NCI-H524 (cell line): ENCODE measurements at places on chromosomes 7 and 10.

- no peak for DNase-seq
Observed at GRCh38 chr7:100561491-100562194, 12.1 kb downstream of the SAP25 start.

GRCh38 chr10:11317936-11318670 is 293.3 kb downstream of the USP6NL start:
- DNase-seq, result no peak

- DNase-seq, result no peak
Observed at GRCh38 chr7:38905056-38905759, 3.8 kb downstream of the VPS41 start.

DNA sequence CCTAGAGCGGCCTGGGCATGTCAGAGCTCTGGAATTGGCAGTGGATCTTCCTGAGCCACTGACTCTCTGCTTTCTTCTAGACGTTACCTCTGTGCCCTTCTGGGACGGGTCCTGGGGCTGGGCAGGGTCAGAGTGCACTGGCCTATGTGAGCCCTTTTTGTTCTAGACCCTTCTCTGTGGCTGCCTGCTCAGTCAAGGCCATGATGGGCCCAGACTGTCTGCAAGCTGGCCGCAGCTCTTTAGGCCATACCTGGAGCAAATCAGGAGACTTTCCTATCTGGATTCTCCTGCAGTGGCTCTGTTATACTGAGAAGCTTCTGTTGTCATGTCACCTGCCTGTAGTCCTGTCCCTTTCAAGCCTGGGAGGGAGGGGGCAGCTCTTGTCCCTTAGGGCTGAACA is 70.1 kb downstream of the ADCY1 start:
- DNase-seq, result no peak

DNA sequence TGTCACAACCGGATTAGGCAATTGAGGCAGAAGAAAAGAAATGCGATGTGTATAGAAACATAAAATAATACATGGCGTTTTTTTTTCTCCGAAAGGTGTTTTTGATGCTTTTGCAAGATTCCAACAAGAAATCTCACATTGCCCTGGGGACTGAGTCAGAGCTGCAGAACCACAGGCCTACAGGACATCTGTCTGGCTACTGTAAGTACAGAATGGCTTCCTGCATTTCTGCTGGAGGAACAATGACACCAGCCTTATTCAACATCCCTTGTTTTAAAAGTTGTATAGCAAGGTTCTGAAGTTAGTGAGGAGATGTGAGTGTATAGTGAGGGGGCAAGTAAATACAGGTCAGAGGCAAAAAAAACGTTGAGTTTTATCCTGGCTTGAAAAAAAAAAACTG is 256.4 kb downstream of the ABCA13 start:
- no peak for DNase-seq

DNA sequence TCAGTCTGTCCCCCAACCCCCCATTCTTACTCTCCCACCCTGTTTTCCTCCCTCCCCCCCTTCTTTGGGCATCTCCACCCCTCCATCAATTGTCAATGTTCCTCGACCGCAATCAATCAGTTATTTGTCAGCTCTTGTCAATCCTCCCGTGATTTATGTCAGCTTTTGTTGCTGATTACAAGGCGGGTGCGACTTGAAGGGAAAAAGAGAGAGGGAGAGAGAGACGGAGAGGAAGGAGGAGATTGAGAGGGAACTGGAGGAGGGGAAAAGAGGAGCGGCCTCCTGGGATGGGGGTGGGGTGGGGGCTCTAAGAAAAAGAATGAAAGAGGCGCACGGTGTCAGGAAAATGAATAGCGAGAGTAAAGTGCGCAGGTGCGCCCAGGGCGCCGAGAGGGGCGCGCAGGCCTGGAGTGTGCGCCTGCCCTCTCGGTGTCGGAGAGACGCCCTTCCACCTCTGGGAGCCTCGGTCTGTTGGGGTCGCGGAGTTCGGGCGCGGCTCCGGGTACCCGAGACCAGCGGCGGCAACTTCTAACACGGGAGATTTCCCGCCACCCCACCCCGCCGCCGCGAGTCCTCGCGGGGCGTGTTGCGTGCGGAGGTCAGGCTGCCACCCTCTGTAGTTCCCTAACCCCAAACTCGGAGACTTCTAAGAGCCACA is 1.1 kb upstream of the ZNF503 start:
- peak; percentile 68 for DNase-seq

- no peak for DNase-seq
Observed at GRCh38 chr10:49654036-49654693, 25.3 kb upstream of the C10orf53 start.

DNA sequence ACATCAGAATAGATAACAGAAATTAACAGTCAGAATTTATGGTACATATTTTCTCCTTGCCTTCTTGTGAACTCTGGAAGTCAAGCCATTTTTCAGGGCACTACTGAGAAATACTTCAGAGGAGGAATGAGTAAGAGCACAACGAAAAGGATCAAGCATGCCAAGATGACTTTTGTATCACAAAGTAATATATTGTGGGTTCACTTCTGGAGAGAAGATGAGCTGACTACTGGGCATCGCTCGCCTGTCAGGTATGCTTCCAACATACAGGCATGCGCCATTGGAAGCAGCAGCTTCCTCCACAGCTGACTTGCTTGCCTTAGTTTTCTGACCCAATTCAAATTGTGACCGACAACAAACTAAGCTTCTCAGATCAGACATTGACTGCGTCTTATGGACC is 137.3 kb downstream of the VTI1A start:
- DNase-seq, result no peak
